ENCODE measurements at places on chromosomes 6 and 20. TPM values are rescaled to one million over a fixed set of nuclear protein-coding genes. Genes with fewer than 3 reads are reported as not detected.
A peak's percentile ranks its signal among the peaks of the same experiment; 100 is the strongest.

Gene HRH3
- not detected for total RNA-seq

Gene DYNLT2
- 2.8 TPM for total RNA-seq

Gene CAGE1
- total RNA-seq = not detected

Gene FRK
- total RNA-seq = 0.05 TPM

GRCh38 chr6:45423111-45423823 is 45.5 kb upstream of the SUPT3H start:
- no peak for DNase-seq

DNA sequence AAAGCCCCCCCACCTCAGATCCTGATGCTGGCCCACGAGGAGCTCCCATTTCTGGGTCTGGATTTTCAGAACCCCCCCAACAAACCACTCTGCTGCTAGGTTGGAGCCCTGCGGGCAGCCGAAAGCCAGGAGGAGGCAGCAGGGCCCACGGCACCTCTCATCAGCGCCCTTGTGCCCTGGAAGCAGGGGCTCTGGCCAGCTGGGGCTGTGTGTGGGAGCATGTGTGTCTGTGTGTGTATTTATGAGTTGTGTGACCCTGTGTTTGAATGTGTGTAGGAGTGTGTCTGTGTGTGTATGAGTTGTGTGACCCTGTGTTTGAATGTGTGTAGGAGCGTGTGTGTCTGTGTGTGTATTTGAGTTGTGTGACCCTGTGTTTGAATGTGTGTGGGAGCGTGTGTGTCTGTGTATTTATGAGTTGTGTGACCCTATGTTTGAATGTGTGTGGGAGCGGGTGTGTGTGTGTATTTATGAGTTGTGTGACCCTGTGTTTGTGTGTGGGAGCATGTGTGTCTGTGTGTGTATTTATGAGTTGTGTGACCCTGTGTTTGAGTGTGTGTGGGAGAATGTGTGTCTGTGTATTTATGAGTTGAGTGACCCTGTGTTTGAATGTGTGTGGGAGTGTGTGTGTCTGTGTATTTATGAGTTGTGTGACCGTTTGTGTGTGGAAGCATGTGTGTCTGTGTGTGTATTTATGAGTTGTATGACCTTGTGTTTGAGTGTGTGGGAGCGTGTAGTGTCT is 18.9 kb downstream of the SLC17A9 start:
- DNase-seq = no peak

DNA sequence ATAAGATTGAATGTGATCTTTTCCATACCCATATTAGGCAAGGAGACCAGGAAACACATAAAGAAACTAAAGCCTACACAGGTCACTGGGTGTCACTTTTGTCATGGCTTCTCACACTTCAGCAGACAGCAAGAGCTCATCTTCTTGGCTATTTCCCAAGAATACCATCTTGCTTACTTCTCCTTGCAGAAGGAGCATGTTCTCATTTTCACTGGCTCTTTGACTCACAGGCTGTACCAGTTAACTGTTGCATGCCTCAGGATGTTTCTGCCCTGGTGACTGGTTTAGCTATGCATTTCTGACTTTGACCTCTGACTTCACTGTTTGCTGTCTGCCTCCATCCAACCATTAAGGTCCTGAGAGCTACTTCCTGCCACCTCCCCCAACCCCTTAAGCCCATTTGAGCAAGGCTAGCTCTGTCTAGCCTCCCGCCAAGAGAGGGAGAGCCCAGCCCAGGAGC is 40.3 kb upstream of the OGFRL1 start:
- peak; percentile 32 for DNase-seq

GRCh38 chr6:56849896-56850295 is 105.0 kb upstream of the BEND6 start:
- DNase-seq = peak; percentile 72

DNA sequence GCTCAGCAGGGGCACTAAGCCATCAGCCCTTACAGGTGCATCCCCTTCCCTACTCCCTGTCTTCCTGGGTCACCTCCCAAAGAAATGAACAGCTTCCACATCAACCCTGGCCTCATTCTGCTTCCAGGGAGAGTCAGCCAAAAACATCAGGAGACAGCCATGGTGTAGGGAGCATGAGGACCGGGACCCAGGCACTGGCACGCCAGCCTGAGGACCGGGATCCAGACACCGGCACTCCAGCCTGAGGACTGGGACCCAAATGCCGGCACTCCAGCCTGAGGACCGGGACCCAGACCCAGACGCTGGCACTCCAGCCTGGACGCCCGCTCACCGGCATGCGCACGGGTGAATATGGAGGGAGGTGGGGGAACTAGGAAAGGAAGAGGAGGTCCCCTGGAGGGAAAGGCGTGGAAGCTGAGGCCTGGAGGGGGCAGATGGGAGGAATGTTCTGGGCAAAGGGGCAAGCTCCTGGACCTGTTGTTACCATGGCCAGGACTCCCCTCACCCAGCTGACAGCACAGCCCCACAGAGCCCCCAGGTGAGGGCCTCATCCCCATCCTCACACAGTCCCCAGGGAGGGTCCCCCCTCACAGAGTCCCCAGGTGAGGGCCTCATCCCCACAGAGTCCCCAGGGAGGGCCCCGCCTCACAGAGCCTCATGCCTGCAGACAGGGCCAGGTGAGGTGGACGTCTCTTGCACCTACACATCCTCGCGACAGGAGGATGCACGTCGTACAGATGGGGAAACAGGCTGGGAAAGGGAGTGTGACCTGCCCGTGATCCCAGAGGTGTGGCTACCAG is 26.0 kb upstream of the MRGBP start:
- DNase-seq = no peak

DNA sequence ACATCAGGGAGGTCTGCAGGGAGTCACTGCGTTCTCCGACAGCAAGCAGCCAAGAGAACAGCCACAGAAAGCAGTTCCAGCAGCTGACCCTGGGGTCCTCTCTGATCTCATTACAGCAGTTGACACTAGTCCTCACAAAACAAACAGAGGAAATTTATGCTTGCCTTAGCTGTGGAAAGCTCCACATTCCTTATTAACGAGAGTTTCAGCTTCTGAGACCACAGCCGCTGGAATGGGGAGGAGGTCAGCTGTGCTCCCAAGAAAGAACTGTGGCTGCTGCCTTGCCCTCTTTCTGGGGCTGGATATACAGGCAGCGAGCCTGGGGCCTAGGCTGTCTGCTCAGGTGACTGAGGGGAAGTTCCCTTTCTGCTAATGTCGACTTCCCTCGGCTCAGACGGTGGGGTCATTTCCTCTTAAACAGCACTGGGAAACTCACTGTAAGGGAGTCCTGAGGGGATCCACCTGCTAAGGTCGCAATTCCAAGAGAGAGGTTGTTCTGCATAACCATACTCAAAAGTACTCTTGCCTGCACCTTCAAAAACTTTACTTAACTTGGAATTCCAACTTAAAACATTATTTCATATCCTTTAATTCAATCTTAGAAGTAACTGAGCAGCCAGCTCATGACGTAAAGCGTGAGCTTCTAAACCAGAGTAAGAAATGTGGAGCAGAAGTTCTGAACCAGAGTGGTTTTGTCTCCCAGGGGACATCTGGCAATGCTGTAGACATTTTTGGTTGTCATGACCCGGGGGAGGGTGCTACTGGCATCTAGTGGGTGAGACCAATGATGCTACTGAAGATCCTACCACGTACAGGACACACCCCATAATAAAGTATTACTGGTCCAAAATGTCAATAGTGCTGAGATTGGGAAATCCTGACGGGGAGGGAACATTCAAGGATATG is 80.3 kb downstream of the BACH2 start:
- no peak for DNase-seq

All from A172 (cell line).